Stimulated activated CD4-positive, alpha-beta T cell treated with anti-CD3 and anti-CD28 coated beads, Interleukin-4, amount 100 ng/mL, for 48 hours (primary cell): ENCODE measurements at places on chromosomes 2 and 18.

GRCh38 chr2:44533508-44533907 lies 171.8 kb downstream of the CAMKMT start:
- DNase-seq = no peak

DNA sequence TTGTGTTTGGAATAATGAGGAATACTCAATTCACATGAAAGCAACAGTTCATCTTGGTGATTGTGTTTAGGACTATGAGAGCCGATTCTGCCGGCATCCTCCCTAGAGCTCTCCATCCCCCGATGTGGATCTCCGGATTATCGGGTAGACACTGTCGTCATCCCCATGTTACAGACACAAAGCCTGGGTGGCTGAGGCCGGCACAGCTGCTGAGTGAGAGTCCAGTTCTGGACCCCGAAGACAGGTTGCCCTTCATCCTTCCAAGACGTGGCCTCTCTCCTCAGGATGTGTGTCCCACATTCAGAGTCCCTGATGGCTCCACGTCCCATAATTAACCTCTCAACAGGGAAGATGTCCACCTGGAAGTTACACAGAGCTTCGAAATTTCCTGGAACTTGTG lies 129.3 kb downstream of the HDAC4 start:
- no peak for DNase-seq

GRCh38 chr2:8252997-8253694 lies 428.7 kb upstream of the ID2 start:
- no peak for DNase-seq

DNA sequence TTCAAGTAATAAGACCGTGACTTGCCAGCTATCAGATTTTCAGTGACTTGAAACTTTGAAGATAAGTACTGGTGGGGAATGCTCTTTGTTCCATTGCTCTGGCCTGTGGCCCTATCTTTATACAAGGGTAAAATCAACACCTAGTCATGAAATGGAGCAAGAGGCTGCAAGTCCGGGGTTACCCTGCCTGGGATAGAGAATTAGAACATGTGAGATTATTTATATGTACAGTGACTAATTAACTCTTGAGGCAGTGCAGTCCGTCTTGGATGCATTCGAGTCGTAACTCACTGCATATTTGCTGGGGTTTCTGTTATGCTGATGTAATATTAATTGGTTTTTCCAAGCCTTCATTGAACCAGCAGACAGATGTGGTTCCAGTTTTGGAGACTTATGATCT lies 105.8 kb upstream of the LYPD6 start:
- DNase-seq = no peak

GRCh38 chr2:133405252-133405651 lies 163.0 kb downstream of the NCKAP5 start:
- no peak for DNase-seq

GRCh38 chr2:134954065-134954464 lies 35.4 kb downstream of the CCNT2 start:
- DNase-seq = no peak

DNA sequence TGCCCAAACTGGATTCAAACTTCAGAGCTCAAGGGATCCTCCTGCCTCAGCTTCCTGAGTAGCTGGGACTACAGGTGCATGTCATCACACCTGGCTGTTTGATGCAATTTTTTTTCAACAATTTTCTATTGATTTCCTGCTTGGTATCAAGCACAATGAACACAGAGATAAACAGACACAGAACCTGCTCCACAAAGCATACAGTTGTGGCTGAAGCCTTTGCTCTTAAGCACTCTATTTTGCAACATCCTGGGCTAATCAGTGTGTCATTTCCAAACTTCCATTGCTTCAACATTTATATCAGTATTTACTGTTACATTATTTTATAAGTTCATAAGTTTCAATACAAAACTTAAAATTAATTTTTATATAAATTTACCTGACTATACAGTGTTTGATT lies 79.4 kb downstream of the NEB start:
- DNase-seq = no peak

- DNase-seq = no peak
Observed at GRCh38 chr2:120103723-120104467, 91.0 kb downstream of the EPB41L5 start.

- DNase-seq = no peak
Observed at GRCh38 chr18:49241852-49242251, 218.6 kb downstream of the DYM start.

DNA sequence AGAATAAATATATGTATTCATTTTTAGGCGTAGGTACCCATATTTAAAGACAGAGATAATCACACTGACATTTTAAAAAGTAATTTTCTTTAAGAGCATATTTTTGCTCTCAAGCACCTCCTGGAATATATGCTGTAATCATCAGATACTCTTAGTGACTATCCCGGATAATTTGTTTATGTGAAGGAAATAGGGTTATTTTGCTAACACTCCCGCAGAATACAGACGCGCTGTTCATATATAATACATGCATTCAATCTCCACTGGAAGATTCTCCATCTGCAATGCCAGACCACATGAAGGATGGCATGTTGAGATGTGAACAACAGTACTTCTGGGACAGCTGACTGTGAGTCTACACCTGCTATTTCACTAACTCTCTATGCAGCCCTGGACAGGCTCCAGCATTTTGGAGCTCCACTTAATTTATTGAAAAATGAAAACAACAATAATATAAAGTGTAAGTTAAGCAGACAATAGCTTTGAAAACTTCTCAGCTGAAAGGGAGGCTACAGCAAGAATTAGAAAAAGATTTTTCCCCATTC lies 430.6 kb downstream of the TMX3 start:
- no peak for DNase-seq

DNA sequence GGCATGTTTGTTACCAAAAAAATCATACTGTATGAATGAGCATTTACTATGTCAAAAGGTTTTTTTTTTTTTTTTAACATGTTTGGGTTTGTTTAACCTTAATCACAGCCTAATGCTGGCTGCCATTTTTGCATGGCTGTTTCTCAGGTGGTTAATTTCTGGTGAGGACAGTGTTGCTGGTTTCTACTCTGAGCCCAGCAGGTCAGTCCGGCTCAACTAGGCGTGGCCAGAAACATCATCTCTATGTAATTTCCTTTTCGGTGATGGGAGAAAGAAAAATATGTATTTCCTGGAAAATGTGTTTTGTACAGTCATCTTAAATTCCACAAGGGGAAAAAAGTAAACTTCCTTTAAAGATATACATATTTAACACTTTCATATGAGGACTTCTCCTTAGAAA lies 24.9 kb upstream of the BZW1 start:
- no peak for DNase-seq

DNA sequence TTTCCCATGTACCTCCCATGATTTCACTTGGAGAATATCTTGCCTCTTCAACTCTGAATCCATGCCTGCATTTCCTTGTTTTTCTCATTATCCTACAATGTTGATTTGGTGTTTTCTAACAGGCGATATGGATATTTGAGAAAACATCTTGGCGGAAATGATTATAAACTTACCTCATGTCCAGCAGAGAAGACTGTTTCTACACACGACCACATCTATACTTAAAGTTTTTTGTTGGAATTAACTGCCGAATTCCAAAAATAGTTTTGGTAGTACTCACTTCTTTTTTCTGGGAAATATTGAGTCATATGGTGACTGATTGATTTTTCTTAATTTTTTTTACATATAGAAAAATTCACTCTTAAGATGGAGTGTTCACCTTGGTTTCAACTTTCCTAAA lies 41.4 kb upstream of the TMEFF2 start:
- DNase-seq = no peak

GRCh38 chr2:195696012-195696411 lies 39.0 kb downstream of the SLC39A10 start:
- DNase-seq = no peak

- DNase-seq = no peak
Observed at GRCh38 chr2:112137516-112138158, 548 bp upstream of the FBLN7 start.

- peak; percentile 55 for DNase-seq
Observed at GRCh38 chr2:64228126-64228678, 84.0 kb upstream of the PELI1 start.

- DNase-seq = peak; percentile 32
Observed at GRCh38 chr2:191218292-191218898, 26.8 kb upstream of the MYO1B start.

DNA sequence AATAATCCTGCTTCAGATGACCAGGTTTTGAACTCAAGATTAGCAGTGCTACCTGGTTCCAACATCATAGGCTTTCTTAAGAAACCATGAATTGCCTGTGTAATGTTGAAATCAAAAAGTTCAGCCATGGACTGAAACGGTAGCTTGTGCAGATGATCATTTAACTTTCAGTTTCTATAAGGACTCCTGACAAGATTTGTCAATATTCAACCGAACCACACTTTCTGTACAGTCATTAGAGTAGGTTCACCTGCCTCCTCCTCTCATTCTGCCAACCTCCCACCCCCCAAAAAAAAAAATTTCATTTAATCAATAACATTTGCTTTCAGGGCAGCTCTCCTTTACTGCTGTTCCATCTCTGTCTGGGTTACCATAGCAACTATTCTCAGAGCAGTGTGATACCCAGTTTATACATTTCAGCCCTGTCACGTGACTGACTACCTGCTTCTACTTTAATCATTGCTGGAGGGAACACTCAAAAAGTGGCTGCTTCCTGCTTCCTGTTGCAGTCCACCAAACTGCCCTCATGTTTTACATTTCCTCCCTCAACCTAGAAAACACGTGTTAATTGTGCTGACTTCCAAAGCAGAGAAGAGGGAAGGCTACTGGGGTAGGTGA lies 275.5 kb downstream of the SS18 start:
- DNase-seq = no peak

- no peak for DNase-seq
Observed at GRCh38 chr2:113113807-113114206, 13.6 kb upstream of the IL1RN start.

- DNase-seq = no peak
Observed at GRCh38 chr2:13745330-13745729, 887.2 kb upstream of the LRATD1 start.

DNA sequence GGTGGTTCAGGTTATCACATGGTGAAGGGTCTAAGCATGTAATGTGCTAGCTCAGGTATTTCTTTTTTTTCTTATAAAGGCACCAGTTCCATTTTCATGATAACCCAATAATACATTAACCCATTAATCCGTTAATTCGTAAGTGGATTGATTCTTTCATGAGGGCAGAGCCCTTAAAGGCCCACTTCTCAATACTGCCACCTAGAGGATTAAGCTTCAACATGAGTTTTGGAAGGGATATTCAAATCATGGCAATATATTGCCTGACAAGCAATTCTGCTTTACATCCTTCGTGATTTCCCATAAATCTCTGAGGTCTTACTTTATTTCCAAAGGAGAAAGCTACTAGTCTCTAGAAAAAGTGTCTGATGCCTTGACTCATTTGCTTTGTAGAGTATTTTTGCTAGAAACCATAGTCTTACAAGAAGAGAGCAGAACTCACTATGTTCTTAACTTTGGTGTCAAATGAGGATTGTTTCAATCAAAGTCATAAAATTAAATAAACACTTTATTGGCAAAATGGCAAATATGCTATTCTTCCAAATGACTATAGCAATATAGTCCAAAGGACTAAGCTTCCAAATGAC lies 271.3 kb downstream of the KCNS3 start:
- DNase-seq = no peak

GRCh38 chr2:17302281-17302680 lies 216.0 kb downstream of the RAD51AP2 start:
- DNase-seq = no peak

- DNase-seq = no peak
Observed at GRCh38 chr2:48856657-48857056, 101.1 kb upstream of the LHCGR start.

- DNase-seq = no peak
Observed at GRCh38 chr18:23539296-23539695, 36.0 kb downstream of the RMC1 start.

GRCh38 chr2:231413921-231414476 lies 18.5 kb downstream of the B3GNT7 start:
- no peak for DNase-seq

DNA sequence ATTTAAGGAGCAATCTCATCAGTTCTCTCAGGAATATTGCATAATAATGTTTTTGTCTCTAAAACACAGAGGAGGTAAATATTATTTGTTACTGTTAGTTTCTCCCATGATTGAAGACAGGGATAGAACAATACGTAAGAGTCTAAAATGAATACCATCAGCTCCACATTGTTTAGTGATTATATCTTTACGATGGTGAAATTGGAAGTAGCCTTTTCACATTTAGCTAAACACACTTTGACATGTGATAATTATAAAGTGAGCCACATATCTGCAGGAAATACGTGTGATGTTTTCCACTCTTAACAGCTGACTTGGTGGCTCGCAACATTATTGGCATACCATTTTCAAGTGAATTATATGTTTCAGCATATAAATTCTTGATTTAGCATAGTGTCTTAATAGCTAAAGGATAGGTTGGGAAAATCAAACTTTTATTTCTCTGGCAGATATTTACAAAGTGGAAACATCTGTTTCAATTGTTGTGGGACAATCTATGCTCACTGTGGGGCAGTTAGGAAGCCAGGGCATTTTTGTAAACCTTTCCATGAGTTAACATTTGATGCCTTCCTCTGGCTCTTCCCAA lies 208.1 kb upstream of the RASGRP3 start:
- no peak for DNase-seq

DNA sequence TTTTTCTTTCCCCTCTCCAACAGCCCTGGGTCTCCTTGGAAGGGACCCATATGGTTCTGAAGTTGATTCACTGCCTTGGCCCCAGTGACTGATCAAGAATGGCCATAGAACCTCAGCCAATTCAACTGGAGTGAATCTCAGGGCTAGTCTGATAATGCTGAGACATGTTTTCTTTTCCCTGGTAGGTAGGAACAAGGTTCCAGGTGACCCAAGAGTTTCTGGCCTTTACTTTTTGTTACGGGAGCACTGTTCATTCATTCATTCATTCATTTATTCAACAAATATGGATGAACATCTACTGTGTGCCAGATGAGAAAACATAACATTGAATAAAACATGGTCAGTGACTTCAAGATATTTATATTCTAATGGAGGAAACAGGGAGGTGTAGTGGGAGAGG lies 3.1 kb upstream of the ZCCHC2 start:
- DNase-seq = no peak

DNA sequence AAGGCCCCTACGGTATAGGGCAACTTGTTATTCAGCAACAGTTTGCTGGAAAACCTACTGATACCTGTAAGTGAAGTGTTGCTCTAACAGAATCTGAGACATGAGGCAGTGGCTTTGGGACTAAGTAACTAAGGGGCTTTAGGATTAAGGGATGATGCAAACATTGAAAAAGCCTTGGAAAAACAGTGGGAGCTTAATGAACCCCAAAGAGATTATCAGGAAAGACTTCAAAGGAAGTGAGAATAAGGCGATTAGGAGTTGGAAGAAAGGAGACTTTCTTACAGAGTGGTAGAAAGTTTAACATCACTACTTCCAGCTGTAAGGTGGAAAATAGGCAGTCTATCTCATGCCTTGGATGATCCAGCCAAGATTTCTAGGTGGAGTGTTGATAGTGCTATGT lies 158.2 kb upstream of the TRIB2 start:
- no peak for DNase-seq

GRCh38 chr2:71605781-71606241 lies 152.4 kb downstream of the DYSF start:
- no peak for DNase-seq

GRCh38 chr2:33014268-33014667 lies 67.5 kb downstream of the LTBP1 start:
- no peak for DNase-seq

- no peak for DNase-seq
Observed at GRCh38 chr2:207121784-207122183, 44.0 kb downstream of the KLF7 start.
